ENCODE measurements at places on chromosomes 1 and 21. TPM values are rescaled to one million over a fixed set of nuclear protein-coding genes. Genes with fewer than 3 reads are reported as not detected.

Gene NPPB
- total RNA-seq = not detected

Gene MROH9
- not detected for total RNA-seq

Gene RNU1-2
- under 0.01 TPM for total RNA-seq

Gene COL8A2
- 2.7 TPM for total RNA-seq

Gene CD101
- 2.0 TPM for total RNA-seq

Gene DIO1
- total RNA-seq = not detected

Gene HSD3B2
- not detected for total RNA-seq

Gene RHEX
- 5.4 TPM for total RNA-seq

Gene TIE1
- 15.2 TPM for total RNA-seq
